ENCODE measurements at places on chromosomes 6 and 20.

GRCh38 chr20:61968036-61968810 lies 97.5 kb downstream of the TAF4 start:
- DNase-seq: no peak

DNA sequence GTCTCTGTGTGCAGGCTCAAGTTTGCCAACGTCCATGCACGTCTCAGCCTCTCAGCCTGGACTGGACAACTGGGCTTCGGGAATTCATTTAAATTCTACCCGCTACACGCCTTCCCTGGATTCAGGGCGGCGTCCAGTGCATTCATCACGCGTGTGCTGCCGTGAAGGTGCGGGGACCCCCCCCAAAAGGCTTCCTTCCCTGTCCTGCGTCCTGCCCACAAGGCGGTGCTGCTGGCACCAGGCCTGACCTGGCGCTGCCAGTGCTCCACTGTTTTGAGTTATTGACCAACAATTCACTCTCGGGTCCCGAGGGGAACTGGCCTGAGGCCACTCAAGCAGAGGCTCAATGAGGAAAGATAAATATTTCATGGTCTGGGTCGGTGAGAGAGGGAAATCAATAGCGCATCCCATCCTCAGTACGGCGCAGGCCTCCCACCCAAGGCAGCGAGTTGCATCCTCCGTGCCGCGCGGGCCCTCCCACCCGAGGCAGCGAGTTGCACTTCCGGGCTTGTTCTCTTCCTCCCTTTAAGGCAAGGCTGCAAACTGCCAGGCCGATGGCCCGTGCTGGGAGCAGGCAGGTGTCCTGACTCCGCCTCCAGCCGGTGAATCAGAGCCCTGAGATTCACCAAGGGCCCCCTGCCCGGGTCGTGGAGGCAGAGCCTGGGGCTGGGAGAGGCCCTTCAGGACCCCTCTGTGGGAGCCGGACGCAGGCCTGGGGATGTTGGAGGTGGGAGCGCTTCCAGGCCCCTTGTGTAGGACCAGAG lies 22.8 kb upstream of the BHLHE23 start:
- no peak for DNase-seq

DNA sequence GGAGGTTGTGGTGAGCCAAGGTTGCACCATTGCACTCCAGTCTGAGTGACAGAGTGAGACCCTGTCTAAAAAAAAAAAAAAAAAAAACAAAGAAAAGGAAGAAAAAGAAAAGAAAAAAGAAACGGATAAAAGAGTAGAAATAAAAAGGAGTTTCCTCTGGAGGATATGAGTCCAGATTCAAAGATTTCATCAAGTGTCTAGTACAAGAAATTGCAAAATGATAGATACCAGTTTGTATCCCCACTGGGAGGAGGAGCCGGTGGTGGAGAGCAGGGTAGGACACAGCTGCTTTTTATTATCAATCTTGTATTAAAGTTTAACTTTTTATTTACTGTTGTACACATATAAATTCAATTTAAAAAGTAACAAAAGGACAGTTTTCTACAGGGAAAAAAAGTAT lies 113.9 kb downstream of the BMP7 start:
- DNase-seq: no peak

- no peak for DNase-seq
Observed at GRCh38 chr6:138979365-138979764, 8.7 kb downstream of the REPS1 start.

- no peak for DNase-seq
Observed at GRCh38 chr20:37349517-37350491, 3.9 kb downstream of the SRC start.

- no peak for DNase-seq
Observed at GRCh38 chr6:166325383-166326042, 16.8 kb downstream of the SFT2D1 start.

DNA sequence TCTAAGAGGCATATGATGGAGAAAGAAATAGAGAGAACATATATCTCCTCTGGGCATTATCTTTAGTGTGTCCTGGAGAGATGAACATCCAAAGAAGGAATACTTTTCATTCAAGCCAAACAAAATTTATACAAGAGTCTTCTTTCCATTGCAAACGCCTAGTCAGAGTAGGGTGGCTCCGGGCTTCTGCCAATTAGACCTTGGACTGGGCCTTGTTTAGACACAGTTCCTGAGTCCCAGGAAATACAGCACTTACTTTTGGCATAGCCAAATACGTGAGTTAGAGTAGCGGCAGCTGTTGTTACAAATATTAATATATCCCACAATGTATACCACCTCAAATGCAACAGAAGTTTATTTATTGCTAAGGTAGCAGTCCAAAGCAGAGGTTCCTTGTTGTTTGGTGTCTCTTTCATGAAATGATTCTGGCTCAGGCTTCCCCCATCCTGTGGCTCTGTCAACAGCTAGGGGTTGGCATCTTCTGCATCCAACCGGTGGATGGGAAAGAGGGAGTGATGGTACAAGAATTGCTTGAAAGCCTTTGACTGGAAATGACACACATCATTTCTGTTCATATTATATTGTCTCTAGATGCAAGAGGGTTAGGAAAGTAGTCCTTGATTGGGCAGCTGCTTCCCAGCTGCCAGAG lies 148.0 kb upstream of the SPACA1 start:
- no peak for DNase-seq

- DNase-seq: no peak
Observed at GRCh38 chr6:159729598-159730331, 2.5 kb downstream of the WTAP start.

DNA sequence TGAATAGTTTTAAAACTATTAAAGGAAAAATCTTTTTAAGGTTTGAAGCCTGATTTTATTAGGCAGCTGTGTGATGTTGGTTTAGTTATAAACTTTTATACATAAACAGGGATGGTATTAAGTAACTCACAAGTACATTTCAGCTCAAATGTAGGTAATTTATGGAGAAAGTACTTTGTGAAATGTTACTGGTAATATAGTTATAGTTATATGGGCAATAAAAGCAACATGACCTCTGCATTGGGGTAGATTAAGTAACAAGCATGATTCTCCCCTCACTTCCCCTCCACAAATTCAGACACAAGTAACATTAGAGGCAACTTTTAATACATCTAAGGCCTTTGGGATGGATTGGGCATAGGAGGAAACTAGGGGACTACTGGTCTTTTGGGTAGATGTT lies 154.3 kb upstream of the ID4 start:
- DNase-seq: no peak

- no peak for DNase-seq
Observed at GRCh38 chr20:8212286-8212685, 80.2 kb downstream of the PLCB1 start.

- no peak for DNase-seq
Observed at GRCh38 chr6:157456524-157456829, 75.5 kb downstream of the ZDHHC14 start.

DNA sequence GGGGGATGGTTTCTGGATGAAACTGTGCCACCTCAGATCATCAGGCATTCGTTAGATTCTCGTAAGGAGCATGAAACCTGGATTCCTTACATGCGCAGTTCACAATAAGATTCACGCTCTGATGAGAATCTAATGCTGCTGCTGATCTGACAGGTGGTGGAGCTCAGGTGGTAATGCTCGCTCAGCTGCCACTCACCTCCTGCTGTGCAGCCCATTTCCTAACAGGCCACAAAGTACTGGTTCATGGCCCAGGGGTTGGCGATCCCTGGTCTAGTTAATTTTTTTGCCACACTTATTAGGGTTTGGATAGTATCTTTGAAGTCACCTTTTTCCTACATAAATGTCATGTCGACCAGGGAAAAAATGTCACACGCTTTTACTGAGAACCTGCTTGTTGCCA lies 96.8 kb upstream of the MLIP start:
- no peak for DNase-seq

- no peak for DNase-seq
Observed at GRCh38 chr20:189611-190010, at the start of gene DEFB128. TSS of gene DEFB128 (minus strand) at chr20:189711. CDS start at chr20:189623, 88 bp downstream.

- DNase-seq: no peak
Observed at GRCh38 chr20:61254881-61255626, 3.0 kb downstream of the CDH4 start.

GRCh38 chr20:19511931-19512330 lies 246.1 kb upstream of the RIN2 start:
- DNase-seq: no peak

DNA sequence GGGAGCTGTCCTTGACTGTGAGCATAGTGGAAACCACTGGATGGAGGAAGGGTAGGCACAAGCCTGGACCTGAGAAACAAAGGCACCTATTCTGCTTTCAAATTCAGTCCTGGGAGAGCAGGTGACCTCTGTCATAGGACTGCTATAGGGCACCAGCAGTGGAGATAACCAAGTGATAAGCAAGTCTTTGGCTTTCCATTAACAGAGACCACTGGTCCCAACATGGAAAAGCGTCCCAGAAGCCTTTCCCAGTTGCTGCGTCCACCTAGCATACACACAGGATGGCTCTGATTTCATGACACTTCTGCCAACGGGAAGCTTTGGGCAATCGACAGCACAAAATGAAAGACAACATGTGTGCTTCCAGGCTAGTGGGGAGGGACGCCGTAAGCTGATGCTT lies 8.9 kb downstream of the SLC22A3 start:
- DNase-seq: no peak

GRCh38 chr6:165835410-165835851 lies 172.4 kb upstream of the PDE10A start:
- no peak for DNase-seq

DNA sequence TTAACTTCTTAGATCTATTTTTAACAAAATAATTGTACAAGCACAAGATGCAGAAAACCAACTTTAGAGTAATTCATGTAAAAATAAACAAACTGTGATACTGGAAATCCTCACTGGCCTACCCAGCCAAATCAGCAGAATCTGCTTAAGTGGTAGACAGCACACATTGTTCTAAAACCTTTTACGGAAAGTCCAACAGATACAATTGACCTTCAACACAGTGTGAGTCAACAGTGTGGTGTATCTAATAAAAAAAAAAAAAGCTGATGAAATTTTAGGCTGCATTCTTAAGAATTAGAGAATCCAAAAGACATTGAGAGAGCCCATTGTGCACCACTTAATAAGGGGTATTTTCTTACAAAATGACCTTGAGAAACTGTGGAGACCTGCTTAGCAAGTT lies 174.5 kb downstream of the COL21A1 start:
- no peak for DNase-seq

GRCh38 chr6:150499882-150500312 lies 99.8 kb upstream of the PLEKHG1 start:
- DNase-seq: no peak

- no peak for DNase-seq
Observed at GRCh38 chr20:52219441-52219840, 27.9 kb upstream of the ZFP64 start.

- DNase-seq: no peak
Observed at GRCh38 chr20:57598060-57598459, 22.2 kb downstream of the ZBP1 start.

GRCh38 chr6:127404133-127404532 lies 55.1 kb downstream of the KIAA0408 start:
- no peak for DNase-seq

GRCh38 chr6:139013185-139013800 lies 15.3 kb upstream of the ABRACL start:
- DNase-seq: no peak

DNA sequence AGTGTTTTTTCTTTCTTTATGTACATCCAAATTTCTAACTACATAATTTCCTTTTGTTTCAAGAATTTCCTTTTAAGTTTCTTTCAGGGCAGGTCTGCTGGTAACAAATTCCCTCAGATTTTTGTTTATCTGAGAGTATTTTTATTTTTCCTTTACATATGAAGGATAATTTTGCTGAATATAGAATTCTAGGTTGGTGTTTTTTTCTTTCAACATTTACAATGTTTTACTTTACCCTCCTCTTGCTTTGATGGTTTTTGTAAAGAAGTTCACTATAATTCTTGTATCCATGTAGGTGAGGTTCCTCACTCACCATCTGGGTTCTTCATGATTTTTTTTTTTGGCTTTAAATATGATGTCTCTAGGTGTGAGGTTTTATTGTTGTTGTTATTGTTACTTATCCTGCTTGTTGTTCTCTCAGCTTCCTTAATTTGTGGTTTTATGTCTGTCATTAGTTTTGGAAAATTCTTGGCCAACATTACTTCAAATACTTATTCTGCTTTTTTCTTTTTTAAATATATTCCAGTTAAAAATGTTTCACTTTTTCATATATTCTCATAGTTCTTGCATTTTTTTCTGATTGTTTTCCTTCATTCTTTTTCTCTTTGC lies 580.1 kb upstream of the CITED2 start:
- no peak for DNase-seq

DNA sequence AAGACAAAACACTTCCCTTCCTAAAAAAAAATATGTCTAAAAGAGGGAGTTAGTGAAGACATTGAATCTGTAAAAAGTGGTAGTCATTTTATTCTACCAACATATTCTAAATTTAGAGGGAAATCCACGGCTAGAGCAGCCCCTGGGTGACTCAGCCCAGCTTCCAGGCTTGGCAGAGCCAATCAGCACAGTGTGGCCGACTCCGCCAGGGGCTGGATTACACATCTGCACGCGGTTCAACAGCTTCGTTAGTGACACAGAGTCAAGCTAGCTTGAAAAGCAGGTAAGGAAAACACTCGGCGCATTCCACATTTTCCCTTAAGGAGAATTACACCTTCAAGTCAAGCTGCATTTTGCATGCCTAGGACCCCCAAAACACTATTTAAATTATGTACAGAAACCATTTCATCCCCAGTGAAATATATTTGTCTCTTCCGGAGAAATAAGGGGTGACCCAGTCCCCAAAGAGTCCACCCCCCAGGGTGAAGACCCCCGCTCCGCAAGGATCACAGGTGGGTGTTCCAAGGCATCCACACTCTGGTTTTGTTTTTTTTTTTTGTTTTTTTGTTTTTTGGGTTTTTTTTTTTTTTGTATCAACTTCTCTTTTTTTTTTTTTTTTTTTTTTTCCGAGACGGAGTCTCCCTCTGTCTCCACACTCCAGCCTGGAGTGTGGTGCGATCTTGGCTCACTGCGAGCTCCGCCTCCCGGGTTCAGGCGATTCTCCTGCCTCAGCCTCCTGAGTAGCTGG lies 58.4 kb upstream of the ARID1B start:
- no peak for DNase-seq

GRCh38 chr6:12845224-12846004 lies 128.8 kb downstream of the PHACTR1 start:
- DNase-seq: no peak

- DNase-seq: no peak
Observed at GRCh38 chr20:53028337-53029007, 56.3 kb downstream of the TSHZ2 start.

DNA sequence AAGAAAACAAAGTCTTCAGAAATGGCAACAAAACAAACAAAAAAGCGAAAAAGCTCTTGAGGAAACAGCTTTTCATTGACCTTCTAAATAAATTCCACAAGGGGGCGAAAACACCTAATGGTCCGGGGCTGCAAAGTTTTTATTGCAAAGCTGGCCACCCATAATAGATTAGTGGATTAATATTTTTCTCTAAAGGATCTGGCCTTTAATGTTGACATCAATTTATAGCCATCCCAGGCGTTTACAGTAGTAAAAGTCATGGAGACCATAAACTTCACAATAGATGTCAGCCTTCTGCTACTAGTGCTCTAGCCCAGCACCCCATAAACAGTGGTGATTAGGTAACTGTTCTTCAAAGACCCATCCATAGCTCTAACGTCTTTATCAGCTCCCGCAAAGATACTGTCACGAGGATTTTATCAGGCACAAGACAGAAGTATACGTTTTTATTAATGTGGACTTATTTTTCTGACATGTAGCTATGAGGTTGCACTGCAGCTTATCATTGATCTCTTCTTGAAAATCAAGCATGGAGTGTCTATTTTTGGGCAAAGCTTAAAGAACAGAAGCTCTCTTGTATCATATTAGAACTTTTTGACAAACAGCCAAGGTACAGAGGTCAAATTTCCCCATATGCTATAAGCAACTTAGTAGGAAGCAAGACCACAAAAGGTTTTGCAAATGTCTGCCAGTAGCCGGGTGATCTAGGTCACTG lies 4.7 kb downstream of the CITED2 start:
- no peak for DNase-seq

Measured in activated T-cell treated with anti-CD3 and anti-CD28 coated beads for 1 hour (primary cell).